ENCODE measurements at places on chromosomes 2 and 18.
A peak's percentile ranks its signal among the peaks of the same experiment; 100 is the strongest.

GRCh38 chr2:47299555-47299954 lies 103.4 kb upstream of the MSH2 start:
- DNase-seq: no peak

- no peak for DNase-seq
These were observed 129.7 kb upstream of the TNP1 start for GRCh38 chr2:216989340-216990129.

DNA sequence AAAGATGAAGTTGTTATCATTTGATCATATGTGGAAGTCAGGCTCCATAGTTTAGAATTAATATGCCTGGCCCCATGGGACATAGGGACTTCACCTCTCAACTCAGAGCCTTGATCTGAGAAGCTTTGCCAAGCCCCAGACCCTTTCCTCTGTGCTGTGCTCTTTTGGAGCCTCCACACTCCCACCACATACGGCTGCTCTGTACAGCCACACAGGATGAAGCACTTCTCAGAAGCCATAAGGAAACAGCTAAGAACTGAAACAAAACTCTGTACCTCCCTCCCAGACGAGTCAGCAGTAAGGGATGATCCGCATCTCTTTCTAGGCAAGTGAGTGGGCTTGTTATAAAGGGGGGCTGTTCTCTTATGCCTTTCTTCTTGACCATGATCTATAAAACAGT lies 66.5 kb downstream of the CAB39 start:
- peak; percentile 31 for DNase-seq

DNA sequence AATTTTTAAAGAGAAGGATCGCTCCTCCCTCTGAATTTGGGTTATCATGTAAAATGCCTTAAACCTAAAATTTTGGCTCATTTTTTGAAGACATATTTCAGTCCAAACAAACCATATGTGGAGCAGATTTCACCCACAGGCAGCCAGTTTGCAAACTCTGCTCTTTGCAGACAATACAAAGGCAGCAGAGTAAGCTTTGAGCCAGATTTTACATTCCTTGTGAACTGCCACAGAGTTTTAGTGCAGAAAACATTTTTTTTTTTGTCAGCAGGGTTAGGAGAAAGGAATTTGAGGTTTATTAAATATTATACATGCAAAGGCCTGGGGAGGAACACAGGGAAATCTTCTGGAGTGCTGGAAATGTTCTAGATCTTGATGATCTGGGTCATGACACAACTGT lies 171.9 kb upstream of the FN1 start:
- DNase-seq: no peak

DNA sequence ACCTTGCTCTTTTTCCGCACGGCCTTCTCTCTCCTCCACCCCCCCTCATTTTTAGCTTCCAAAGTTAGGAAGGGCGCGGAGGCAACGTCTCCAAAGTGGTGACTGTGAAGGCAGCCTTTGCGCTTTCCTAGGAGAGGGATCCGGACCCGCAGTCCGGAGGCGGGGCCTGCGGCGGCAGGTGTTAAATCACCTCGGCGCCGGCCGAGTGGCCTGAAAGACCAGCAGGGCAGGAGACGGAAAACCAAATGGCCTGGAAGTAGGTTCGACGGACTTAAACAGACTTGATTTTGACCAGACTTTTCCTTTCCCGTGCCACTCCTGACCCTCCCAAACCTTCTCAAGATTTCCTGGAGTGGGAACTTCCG lies 615 bp downstream of the GORASP2 start:
- DNase-seq: peak; percentile 44

DNA sequence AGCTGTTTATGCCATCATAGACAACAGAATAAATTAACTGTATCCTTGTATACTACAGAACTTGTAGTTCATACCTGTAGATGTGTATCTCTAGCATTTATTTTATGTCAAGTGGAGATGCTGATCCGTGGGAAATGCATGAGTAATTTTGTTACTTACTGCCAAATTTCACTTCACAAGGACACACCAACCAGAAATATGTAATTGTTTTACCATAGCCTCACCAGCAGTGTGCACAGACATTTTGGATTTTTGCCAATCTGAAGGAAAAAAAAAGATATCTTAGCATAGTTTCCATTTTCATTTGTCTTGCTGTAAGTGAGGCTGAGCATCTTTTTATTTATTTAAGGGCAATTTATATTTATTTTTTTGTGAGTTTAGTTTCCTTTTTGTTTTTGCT lies 265.1 kb upstream of the OSR1 start:
- no peak for DNase-seq

DNA sequence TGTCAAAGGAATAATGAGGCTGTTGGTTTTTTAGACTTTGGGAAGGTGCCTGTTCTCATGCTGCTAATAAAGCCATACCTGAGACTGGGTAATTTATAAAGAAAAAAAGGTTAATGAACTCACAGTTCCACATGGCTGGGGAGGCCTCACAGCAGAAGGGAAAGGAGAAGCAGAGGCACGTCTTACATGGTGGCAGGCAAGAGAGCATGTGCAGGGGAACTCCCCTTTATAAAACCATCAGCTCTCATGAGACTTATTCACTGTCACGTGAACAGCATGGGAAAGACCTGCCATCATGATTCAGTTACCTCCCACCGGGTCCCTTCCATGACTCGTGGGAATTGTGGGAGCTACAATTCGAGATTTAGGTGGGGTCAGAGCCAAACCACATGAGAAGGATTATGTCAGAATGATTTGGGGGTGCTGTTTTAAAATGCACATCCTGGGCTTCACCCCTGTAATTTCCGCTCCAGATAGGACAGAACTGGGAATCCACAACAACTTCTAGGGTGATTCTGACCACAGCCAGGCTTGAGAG lies 37.8 kb downstream of the TCF7L1 start:
- DNase-seq: no peak

- DNase-seq: no peak
These were observed 38.8 kb downstream of the ANKMY1 start for GRCh38 chr2:240518981-240519380.

- peak; percentile 69 for DNase-seq
These were observed 1.3 kb upstream of the ZBTB14 start for GRCh38 chr18:5296706-5297320.

GRCh38 chr2:233976690-233977294 lies 59.6 kb downstream of the TRPM8 start:
- peak; percentile 75 for DNase-seq

DNA sequence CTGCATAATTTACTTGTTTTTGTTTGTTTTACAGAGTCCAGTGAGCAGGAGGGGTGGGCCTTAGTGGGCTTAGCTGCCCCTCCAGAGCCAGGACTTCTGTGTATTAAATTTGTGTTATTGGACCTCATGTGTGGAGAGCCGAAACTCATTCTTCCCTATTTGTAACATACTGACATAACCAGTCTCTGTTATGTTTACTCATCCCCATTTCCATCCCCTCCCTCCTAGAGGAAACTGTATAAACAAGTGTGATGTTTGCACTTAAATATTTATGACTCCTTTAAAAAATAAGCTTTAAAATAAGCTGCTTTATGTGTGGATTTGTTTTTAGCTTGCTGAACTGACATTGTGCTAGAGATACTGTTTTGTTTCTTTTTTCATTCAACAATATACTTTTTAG lies 13.8 kb downstream of the ZNF512 start:
- no peak for DNase-seq

- no peak for DNase-seq
These were observed 82.1 kb downstream of the RNF144A start for GRCh38 chr2:6999211-6999877.

GRCh38 chr2:12194968-12195367 lies 448.5 kb downstream of the LPIN1 start:
- no peak for DNase-seq

- DNase-seq: no peak
These were observed 291.2 kb downstream of the ALPK2 start for GRCh38 chr18:58337686-58338085.

- no peak for DNase-seq
These were observed 55.9 kb downstream of the HS1BP3 start for GRCh38 chr2:20594957-20595356.

DNA sequence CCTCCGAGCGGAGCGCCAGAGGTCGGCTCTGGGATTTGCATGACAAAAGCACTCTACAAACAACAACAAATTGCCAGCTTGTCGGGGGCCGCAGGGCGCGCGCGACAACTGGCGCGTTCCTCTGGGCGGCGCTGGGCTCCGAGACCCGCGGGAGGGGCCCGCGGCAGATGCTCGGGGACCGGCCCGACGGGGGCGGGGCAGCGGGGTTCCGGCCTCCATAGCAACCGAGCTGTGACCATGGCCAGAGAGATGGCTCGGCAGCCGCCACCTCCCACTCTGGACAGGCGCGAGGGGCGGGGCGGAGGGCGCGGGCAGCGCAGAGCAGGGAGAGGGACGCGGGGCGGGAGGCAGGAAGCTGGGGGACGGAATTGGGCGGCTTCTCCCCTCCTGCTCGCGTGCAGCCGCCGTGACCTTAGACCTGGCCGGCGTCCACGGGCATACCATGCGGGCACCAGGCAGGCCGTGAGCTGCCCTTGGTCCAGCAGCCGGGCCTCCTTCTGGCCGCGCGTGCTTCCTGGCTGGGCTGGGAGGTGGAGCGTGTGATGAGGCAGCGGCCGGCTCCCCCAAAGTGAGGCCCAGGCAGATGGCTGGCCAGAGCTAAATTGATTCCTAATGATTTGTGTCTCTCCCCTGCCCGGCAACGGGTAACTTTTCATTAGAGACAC lies 171.5 kb downstream of the CELF4 start:
- DNase-seq: no peak

- DNase-seq: no peak
These were observed 19.2 kb downstream of the PMAIP1 start for GRCh38 chr18:59918997-59919396.

DNA sequence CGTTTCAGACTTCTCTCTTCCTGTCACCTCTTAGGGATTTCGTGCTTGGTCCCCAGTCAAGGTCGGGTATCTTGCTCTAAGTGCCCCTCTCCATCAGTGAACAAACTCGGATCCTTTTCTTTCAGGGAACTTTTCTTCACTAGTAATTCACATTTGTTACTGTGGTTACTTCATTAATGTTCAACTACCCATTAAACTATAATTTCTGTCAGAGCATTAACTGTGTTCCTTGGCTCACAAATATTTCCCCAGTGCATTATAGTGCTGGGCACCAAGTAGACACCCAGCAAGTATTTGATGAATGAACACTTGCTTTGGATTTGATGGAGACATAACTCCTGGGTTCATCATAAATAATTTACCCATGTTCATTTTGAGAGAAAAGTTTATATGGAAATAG lies 209.7 kb upstream of the KCNJ3 start:
- DNase-seq: no peak

DNA sequence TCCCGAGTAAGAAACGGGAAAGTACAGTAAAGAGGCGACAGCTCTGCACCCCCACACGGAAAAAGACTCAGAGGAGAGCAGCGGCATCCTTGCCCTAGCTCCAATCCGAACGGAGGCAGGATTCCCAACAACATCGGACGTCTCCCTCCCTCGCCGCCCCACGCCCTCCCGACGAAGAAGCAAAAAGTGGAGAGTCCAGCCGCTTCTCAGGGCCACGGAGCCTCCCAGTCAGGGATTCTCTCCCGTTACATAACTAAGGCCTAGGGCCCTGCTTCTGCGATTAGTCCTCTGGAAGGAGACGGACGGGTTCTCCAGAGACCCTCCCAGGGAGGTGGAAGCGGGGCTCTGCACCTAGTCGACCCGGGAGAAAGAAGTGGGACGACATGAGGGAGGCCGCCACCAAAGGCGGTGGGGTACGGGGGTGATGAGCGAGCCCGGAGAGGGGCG lies 587 bp downstream of the SUMO1 start:
- DNase-seq: no peak

DNA sequence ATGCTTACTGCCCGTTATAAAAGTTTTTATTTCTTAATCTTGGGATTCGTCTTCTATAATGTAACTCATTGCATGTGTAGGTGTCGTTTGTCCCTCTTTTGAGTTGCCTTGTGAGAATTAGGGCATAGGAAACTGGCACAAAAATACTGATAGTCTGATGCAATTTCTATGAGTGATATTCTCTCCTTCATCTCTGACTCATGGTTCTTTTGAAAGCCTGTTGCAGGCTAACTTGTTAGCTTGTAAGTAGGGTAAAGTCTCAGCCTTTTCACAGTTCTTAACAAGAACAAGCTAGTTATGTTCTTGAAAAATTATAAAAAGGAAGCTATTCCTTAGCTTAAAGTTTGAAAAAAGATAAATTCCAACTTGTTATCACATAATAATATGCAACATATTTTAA lies 1085.4 kb upstream of the NRXN1 start:
- no peak for DNase-seq

DNA sequence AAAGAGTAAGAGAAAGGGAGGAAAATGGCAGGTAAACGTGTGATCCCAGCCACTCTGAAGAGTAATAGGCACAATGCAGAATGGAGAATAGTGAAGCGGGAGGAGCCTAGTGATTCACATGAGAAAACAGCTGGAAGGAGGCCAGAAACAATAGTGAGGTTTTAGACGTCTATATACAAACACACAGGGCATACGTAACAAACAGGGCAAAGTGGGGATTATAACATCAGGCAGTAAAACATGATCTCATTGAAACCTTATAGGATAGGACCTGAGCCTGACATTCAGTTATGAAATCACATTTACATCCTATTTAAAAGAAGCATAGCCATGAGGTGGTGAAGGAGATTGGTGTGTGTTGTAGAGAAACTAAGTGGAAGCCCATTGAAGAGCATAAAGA lies 33.0 kb upstream of the GATA6 start:
- no peak for DNase-seq

- DNase-seq: no peak
These were observed 25.5 kb upstream of the STAT4 start for GRCh38 chr2:191176305-191176704.

DNA sequence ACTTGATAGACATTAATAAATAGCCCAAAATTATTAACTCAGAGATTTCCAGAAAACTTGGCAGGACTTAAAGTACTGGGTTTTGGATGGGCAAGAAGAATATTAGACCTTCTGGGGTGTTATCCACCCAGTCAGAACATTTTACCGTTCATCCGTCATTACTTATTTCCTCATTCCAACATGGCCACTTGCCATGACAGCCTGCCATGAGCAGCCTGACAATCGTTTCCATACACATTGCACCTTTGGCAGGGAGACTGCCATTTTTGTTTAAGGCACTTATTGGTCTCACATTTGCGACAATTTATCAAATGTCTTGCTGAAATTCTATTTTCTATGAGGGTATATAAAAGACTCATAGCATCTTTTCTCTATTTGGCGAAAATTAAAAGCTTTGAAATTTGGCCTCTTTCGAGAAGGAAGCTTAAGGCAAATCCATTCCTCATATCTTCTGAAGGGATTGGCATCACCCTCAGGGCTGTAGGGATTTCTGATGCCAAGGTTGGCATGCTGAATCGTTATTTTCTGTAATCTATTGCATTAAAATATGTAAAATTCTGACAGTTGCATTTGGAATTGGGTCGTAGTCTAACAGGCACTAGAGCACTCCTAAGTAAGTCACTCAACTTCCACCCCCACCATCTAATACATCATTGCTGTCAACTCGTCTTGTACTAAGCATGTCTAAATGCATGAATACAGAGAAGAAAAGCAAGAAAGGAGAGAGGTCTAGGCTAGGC lies 406.3 kb upstream of the PIK3C3 start:
- no peak for DNase-seq

GRCh38 chr18:6875749-6876148 lies 146.2 kb downstream of the ARHGAP28 start:
- no peak for DNase-seq

GRCh38 chr2:1620081-1620480 lies 124.2 kb downstream of the PXDN start:
- DNase-seq: no peak

- DNase-seq: no peak
These were observed 113.1 kb upstream of the SLC38A11 start for GRCh38 chr2:165068487-165068757.

GRCh38 chr2:121721926-121722325 lies 14.7 kb downstream of the NIFK start:
- DNase-seq: no peak
